ENCODE measurements at places on chromosomes 6 and 20.

- peak; percentile 96 for DNase-seq
These were observed 355.9 kb downstream of the BTBD9 start for GRCh38 chr6:38283734-38284362.

DNA sequence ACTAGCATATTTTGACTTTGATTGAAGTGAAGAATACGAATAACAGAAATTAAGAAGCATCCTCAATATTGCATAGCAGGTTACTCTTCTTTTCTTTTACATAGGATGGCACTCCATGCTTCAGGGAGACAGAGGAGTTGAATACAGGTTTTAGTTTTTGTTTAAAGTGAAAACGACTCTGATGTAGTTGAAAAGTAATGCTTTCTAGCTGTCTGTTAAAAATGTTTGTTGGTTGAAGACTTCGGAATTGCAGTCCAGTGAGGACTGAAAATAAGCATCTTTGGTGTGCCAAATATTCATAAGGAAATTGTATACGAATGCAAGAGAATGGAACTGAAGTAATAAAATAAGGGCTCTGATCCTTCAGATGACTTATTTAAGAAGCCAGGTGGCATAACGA, 618 bp upstream of the SLC16A10 start:
- DNase-seq = no peak

DNA sequence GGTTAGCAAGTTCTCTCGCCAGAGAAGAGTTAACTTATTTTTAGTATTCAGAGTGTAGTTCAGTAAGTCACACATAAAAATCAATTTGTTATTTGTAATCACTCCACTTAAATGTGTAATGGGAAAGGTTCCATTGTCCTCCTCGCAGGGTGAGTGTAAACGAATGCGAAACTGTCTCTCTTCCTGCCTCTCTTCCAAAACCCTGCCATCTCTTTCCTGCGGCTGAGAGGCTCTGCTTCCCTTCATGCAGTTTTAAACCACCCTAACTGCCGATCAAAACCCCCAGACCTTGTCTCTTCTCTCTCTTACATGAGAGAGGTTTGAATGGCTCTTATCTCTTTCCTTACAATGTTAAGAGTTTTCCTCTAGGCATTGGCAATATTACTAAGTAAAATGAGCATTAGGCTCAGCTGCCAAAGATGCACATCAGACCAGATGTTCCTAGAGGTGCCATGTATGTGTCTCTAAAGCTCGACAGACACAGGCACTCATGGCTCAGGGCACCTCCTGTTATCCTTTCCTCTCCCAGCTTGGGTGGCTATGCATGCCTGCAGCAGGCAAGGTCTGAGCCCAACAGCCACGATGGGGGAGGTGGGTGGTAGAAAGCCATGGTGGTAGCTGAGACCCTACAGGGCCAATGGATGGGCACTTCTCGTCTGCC, 91.2 kb downstream of the JARID2 start:
- no peak for DNase-seq

DNA sequence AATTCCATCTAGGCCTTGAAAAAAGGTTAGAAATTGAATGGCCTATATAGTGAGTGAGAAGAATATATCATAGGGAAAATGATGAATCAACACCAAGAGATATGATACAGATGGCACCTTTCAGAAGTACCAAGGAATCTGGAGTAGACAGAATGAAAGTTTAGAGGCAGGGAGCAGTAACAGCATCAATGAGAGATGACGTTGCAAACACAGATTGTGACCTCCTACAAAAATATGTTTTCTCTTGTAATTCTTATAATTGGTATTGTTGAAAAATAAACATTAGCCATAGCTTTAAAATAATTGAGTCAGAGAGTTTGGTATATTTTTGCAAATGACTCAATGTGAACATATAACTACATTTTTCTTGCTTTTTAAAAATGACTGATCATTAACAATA, 1223.1 kb upstream of the GJE1 start:
- DNase-seq = no peak

DNA sequence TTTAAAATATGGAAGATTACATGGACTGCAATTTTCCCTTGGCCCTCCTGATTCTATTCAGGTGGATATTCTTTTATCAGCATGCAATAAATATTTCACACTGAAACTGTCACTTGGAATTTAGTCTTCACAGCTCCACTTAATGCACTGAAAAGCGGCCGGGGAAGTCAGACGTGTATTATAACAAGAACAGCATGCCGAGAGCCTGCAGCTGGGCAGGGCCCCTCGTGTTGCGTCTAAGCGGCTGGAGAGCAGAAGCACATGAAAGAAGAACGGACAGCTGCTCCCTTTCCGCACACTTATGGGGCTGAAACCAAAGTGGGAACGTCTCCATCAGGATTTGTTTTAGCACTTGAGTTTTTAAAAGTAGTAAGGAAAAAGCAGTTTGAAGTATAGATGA, 57.2 kb downstream of the LYRM4 start:
- DNase-seq = no peak

- DNase-seq = peak; percentile 66
These were observed 2.0 kb downstream of the TRAF3IP2 start for GRCh38 chr6:111603685-111604084.

GRCh38 chr6:51513891-51514747, 573.3 kb downstream of the PKHD1 start:
- DNase-seq = no peak

DNA sequence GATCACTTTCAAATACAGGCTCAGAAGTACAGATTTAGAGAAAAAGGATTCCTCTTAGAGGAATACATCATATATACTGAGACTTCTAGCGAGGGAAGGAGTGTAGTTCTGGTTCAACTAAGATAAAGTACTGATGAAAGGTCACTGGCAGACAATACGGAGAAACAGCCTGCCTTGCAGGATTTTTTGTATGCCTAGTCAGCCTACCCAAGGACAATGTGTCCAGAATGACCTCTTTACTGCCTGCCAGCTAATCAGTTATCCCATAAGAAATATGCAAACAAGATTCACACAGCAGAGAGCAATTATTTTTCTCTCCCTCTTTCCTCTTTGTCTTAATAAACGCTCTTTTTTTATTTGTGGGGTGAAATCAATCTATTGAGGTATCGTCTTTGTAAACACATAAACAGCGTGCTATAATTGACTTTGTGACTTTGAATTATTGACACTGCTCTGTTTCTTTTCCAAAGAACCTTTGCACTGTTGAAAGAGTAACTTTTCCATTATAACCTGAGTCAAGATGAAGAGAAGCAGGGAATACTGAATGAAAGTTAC, 1.4 kb upstream of the TSPYL4 start:
- DNase-seq = peak; percentile 55

DNA sequence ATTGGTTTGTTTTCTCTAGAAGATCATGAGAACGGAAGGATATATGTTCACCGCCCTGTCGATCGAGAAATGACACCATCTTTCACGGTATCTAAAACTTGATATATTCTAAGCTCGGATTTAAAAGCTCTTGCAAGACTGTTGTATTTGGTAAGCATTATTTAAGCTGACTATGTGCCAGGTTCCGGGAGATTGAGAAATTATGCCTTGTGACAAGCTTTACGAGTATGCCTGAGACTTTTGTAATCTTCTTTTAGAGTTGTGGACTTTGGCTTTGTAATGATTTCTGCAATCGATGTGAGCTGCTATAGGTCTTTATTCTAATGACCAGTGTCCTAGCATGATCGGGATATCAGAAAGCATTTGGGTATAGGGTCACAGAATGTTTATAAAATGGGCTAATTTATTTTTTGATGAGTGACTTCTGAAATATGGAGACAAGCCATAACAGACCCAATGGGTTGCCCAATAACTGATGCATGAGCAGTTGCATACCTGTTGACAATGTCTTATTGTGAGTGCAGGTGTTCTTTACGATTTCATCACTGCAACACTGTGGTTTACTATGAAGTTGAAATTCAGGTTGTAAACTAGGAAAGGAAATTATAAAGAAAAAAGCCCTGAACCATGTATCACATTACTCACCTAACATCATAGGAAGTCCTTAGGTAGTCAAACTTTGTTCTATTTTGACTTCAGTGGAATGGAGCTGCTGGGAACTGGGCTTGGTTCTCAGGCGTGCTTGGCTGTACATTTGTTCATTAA, 14.0 kb downstream of the CDH26 start:
- DNase-seq = no peak

DNA sequence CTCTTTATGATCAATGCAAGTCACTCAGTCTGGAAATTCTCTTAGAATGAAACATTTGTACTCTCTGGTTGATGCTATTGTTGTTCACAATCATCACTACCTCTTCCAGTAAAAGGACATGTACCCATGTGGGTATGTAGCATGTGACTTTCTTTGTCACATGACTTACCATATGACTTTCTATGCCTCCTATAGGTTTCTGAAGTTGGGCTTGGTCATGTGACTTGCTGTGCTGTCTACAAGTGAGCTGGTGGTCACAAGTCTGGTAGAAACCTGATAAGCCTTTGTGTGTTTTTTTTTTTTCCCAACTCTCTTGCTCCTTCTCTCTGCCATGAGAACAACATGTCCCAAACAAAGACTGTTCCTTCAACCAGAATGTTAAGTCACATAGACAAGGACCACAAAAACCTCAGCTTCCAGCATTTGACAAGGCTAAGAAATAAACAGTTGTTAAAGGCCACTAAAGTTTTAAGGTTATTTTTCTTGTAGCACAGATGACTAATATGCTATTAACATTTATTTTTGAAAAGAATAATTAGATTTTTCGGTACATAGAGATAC, 379.2 kb upstream of the SLC35B3 start:
- no peak for DNase-seq

DNA sequence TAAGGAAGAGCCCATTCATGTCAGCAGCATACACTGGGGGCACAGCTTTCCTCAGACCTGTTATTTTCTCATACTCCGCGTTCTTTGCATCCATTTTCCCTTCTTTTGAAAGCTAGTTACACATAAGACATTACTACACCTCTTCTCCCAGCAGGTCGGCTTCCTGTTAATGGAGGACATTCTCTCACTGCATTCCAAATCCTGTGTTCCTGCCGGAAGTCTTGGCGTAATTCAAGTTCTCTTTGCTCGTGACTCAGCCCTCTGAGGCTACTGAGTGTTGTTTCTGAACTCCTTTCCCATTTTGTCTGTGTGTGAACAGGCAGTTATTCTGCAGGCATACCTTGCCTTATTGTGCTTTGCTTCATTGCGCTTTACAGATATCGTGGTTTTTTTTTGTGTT, 97.5 kb upstream of the ZBTB24 start:
- DNase-seq = no peak

DNA sequence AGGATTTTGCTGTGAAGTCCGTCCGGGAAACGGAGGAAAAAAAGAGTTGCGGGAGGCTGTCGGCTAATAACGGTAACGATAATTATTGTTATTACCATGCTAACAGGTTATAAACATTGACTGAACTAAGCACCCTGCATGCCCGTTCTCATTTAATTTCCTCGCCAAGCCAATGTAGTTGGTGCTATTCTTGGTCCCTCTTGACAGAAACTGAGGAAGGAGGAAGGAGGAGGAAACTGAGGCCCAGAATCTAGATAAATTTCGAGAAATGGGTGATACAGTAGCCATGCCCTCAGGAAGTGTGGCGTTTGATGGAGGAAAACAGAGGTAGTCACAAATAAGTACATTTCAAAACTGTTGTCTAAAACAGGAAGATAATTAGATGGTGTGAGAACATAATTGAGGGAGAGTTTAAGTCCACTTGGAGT, 474 bp downstream of the TPX2 start:
- DNase-seq = no peak

- no peak for DNase-seq
These were observed 42.1 kb downstream of the SLC35A1 start for GRCh38 chr6:87514831-87515230.

DNA sequence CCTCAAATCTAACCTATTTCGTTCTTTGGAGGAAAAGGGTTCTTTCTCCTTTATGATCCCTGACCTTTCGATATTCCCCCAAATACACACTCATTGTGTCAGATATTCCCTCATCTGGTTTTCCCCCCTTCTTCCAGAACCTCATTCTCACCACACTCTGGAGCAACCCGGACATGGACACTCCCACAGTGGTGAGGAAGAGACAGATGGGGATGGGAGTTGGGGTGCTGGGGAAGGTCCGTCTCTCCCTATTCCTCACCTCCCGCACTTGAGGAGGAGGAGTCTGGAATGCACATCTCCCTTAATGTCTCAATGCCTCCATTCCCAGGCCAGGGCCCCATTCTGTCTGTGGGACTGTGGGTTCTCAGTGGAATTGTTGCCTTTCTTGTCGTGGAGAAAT, 1.3 kb downstream of the SLC39A7 start:
- DNase-seq = no peak

DNA sequence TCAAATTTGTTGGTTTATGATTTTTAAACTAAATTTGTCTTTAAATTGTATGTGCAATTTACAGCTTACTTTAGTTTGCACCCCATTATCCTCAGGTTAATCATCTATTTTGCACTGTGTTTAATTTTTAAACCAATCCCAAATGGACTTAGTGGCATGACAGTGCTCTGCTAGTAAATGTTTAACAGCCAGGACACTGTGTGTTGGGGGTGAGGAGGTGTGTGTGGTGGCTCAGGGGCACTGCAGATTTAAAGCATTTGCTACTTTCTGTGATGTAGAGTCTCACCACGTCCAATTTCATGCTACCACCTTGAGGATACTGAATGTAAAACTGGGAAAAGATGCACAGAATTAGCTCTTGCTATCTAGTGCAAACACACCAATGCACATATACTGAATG, 225.7 kb downstream of the HAO1 start:
- DNase-seq = no peak

DNA sequence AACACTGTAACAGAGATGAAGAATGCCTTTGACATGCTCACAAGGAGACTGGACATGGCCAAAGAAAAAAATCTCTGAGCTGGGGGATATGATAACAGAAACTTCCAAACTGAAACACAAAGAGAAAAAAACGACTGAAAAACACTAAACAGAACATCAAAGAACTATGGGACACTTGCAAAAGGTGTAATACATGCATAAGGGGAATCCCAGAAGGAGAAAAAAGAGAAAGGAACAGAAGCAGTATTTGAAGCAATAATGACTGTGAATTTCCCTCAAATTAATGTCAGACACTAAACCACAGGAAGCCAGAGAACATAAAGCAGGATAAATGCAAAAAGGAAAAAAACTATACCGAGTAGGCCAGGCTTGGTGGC, 117.4 kb upstream of the ARID1B start:
- DNase-seq = no peak

GRCh38 chr20:48690888-48691287, 136.9 kb downstream of the PREX1 start:
- DNase-seq = no peak

DNA sequence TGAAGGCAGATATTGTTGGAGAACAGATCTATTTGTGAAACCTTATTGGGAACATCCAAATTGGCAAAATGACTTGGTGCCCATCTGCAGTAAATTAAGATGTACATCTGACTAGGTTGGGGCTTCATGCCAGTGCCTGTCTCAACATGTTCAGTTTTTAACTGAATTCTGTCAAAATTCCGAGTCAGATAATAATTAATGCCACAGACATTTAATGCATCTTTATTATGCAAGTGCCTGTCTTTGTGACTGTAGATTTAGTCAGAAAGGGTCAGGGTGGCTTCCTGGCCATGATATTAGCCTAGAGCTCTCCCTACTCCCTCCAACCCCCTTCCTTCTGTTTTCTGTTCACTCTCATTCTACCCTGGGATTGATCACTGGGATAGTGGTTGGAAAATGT, 199.3 kb upstream of the FLRT3 start:
- DNase-seq = no peak

Data from RKO (cell line).